ENCODE measurements at places on chromosomes 7 and 10.

DNA sequence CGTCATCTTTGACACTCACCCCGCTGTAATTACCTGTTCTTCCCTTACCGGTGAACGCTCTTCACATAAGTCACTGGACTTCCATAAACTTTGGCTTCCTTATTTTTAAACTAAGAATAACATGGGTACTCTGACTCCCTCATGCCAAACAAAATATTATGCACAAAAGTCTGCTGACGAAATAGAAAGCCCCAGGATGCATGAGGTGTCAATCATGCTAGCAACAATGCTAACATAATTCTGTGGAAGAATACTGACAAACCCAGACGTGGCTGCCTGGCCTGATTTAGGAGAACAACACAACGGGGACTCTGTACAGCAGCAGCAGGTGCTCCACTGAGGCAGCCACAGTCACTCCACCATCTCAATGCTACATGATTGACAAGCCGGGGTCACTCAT is 137.5 kb downstream of the CCDC71L start:
- no peak for DNase-seq

DNA sequence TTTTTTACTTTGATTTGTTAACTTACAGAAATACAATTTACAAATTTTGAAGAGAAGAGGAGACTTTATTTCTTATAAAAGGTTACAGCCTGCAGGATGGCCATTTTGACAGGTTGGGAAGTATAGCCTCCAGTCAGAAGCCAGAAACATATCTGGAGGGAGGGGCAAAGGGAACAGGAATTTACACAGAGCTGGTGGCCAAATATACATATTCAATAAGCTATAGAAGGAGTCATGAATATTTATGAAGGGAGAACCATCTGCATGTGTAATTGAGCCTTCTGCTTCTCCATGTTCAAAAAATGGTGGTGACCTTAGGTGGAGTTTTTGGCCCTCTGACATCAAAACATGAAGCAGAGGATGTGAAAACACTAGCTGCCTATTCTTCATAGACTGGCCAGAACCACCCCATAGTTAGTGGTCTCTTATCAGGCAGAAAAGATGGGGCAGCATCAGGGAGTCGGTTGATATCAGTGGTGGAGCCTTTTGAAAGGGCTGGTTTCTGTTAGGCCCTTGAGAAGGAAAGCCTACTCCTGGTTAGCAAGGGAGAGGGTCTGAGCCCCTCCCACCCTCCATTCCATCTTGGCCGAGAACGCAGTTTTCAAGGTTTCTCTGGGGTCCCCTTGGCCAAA is 57.2 kb downstream of the ENTPD1 start:
- no peak for DNase-seq

DNA sequence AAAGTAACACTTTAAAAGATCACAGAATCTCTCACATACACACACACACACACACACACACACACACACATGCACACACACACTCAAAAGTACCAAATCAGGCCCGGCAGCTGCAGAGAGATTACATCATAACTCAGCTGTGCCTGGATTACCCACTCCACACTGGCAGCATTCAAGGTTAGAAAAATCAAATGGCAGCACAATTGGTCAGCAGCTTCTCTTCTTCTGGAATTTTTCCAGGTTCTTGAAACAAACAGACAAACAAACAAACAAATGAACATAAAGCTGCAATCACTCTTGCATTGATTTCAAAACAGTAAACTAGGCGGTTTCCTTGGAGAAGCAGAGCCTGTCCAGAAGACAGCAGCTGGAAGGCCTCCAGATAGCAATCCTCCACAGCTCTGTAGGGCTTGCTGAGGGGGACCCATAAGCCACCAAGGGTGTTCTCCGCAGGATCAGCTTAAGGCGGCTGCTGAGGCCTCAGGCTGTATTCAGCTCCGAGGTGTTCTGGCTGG is 24.5 kb upstream of the FAM133B start:
- no peak for DNase-seq

DNA sequence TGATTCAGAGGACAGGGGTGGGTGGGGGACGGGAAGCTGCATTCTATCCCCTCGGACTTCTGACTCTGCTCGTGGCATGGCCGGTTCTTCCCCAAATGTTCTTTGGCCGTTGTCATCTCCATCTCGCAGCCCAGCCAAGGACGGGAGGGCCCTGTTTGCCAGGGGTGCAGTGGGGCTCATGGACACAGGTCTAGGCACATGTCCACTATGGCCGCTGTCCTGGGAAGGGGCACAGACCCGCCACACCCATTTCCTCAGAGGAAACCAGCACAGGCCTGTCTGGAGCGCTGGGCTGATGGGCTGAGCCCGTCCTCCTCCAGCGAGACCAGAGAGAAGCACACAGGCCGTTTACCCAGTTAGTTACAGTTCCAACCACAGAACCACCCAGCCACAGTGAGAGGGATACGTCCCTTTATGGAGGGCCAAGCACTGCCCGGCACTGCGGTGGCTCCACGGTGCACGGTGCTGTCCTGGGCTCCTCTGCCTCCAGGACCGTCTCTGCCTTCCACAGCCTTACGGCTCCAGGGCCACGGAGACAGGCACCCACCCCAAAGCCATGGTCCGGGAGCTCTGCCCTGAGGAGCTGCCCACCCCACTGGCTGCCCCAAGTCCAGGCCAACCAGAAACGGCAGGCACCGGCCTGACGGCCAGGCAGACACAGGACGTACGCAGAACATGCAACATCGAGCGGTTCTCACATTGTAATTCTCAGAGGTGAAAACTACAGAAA is 20.2 kb downstream of the DPYSL4 start:
- no peak for DNase-seq

DNA sequence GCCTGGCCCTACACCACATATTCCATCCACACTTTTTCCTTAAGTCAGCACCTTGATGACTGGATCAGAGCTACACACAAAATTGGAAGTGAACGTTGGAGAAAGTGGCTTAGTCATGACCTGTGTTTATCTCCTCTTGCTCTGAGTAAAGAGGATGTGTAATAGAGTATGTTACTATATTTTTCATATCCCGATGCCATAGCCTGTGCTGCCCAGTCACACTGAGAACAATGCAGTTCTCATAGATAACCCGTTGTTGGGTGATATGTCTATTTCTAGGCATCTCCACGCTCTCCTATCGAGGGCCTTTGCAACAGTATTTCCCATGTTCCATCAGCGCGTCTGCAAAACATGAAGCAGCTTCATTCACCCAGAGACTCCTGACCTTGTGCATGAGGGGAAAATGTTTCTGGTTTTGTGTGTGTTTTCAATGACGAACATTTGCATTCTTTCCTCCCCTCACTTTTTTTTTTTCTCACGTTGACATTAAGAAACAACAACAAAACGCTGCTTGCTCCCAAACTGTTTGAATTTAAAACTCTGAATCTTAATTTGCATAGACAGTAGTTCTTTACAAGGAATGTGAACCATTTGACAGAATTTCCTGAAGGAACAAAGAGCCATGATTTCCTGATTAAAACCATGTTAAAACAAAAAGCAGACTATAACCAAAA is 43.4 kb downstream of the GRK5 start:
- DNase-seq = no peak

DNA sequence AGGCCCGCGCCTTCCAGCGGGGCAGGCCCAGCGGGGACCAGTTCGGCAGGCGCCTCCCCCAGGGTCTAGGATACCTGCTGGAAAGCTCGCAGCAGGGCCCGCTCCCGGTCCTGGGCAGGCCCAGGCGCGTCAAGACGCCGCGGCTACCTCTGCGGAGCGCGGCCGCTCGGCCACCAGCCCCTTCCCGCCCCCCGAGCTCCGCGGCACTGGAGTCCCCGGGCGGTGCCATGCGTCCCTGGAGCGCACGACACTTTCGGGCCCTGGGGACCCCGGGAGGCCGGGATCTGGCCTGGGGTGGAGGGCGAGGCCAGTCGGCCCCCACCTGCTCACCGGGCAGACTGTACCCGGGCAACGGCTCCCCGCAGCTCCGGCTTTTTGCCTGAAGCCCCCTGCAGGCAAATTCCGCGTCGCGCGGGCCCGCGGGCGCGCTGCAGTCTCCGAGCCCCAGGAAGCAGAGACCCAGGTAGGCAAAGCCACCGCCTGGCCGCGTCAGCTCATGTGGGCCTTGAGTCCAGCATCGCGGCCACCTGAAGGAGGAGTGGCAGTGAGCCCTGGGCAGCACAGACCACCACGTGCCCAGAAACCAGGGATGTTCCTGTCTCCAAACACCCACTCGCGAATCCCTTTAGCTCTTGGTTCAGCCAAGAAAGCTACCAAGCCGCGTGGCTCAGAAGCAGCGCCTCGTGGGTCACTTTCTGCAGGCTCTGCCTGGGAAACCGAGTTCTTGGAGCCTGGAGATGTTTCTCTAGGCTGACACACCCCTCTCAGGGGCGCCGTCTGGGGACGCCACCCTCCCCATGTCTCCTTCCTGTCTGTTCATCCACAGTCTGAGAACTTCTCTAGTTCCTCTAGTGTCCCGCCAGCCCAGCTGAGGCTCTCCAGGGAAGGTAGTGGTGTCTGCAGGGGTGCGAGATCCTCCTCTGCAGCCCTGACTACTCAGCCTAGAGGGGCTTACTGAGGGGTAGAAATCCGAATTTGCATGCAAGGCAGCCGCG is 46.1 kb upstream of the APBB1IP start:
- peak; percentile 19 for DNase-seq

GRCh38 chr7:141123522-141123921 is 49.7 kb downstream of the TMEM178B start:
- DNase-seq = no peak

GRCh38 chr7:148261996-148262688 is 328.4 kb upstream of the C7orf33 start:
- no peak for DNase-seq
